ENCODE measurements at places on chromosomes 12 and 14.

- H3K36me3 ChIP-seq, result no peaks in the 10 kb centered on the region
- no peaks in the 10 kb centered on the region for H3K27me3 ChIP-seq
- DNase-seq, result no peak
- no peaks in the 10 kb centered on the region for H3K4me1 ChIP-seq
These were observed 399.9 kb downstream of the FOXG1 start for GRCh38 chr14:29166507-29166906.

DNA sequence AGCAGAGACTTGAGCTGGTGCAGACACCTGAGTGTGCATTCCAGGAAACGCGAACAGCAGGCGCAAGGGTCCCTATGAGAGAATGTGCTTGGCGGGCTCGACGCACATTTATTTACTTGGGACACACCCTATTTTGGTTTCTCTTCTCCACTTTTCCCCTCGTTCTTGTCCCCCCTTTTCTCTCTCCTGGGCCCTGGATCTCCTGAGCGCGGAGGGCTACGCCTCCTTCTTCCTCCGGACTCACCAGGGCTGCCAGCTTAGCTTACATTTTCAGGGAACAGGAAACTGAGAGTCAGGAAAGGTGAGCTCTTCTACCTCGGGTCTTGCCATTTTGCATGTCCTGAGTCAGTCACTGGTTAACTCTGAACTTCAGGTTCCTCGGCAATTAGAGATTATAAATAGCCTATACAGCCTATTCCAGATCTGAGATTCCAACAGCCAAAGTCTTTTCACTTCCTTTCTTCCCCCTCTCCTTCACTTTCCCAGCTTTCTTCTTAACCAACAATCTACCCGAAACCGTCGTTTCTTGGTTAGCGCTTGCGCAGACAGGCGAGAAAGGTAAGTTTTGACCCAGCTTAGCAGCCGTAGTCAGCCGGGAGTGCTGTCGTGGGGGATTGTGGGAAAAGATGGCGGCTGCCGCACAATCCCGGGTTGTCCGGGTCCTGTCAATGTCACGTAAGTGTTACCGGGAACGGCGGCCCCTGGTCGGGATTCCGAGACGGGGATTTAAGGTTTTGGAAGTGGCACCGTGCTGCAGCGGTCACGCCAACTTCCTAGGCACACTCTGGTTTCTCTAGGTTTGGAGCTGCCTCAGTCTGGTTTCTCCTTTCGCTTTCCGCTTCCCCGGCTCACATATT, at the start of the genes AKAP3 and NDUFA9:
Gene AKAP3, minus strand, starts transcription at position 551 of the 857 bp plus-strand sequence. CDS start 10,855 bp downstream, outside the sequence.
Gene NDUFA9, plus strand, starts transcription at position 614 of the 857 bp plus-strand sequence. Its CDS starts 13 bp downstream, at position 627.
- DNase-seq, result peak; percentile 82
- H3K27me3 ChIP-seq, result peaks cover 5% of the 10 kb centered on the region
- H3K27ac ChIP-seq, result peak within 1 kb of the TSS; percentile 100
- H3K36me3 ChIP-seq, result peaks cover 5% of the 10 kb centered on the region
- H3K4me1 ChIP-seq, result no peaks in the 10 kb centered on the region

GRCh38 chr12:15152456-15152855, 68.8 kb downstream of the RERG start:
- H3K27me3 ChIP-seq, result peaks cover 2% of the 10 kb centered on the region
- no peak for DNase-seq
- peaks cover 5% of the 10 kb centered on the region for H3K4me1 ChIP-seq
- no peak overlapping the region for H3K4me3 ChIP-seq

DNA sequence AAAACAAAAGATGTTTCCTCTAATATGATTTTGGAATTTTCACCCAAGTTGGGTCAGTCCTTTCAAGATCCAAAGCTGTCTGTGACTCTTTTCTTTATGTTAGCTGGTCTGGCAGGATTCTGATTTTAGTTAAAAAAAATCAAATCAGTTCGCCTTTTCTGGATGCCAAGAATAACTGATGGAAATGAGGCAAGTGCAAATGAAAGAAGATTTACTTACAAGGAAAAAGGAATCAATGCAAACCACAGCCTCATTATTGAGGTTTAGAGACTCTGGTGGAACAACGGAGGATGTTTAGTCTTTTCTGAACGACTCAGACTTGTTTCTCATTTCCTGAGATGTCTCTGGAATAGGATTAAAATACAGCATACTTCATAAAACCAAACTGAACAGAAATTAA, 117.0 kb upstream of the DYRK2 start:
- peaks cover 5% of the 10 kb centered on the region for H3K4me1 ChIP-seq
- no peak for DNase-seq
- no peak overlapping the region for H3K27ac ChIP-seq

GRCh38 chr12:83097643-83098342, 411.1 kb downstream of the TMTC2 start:
- no peak overlapping the region for H3K27ac ChIP-seq
- no peak overlapping the region for H3K4me3 ChIP-seq
- no peaks in the 10 kb centered on the region for H3K27me3 ChIP-seq
- peaks cover 7% of the 10 kb centered on the region for H3K36me3 ChIP-seq
- H3K4me1 ChIP-seq, result no peaks in the 10 kb centered on the region

DNA sequence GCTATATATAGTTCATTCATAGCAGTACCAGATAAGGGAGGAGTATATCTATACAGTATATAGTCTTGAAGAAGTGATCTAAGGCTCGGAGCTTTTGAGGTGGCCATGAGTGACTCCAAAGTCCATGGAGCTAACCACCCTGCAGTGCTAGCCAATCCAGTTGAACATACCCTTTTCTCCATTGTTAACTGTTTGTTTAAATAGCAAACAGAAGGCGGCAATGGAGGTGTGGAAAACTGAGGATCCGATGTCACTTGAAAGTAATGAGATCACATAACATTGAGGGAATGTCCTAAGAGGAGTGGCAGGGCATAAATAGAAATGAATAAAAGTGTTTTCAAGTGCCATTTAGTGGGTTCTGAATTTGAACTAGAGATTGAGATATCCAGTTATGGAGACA, 12.4 kb upstream of the SNAPC1 start:
- H3K27ac ChIP-seq, result peak overlapping the region; percentile 69
- peaks cover 24% of the 10 kb centered on the region for H3K36me3 ChIP-seq
- no peaks in the 10 kb centered on the region for H3K4me1 ChIP-seq
- DNase-seq, result no peak
- no peaks in the 10 kb centered on the region for H3K27me3 ChIP-seq
- peak overlapping the region; percentile 68 for H3K4me3 ChIP-seq

GRCh38 chr12:13094367-13094766, 9.1 kb downstream of the GSG1 start:
- H3K27me3 ChIP-seq, result peaks cover 7% of the 10 kb centered on the region
- H3K36me3 ChIP-seq, result peaks cover 3% of the 10 kb centered on the region
- H3K4me1 ChIP-seq, result peaks cover 20% of the 10 kb centered on the region
- peak overlapping the region; percentile 4 for H3K4me3 ChIP-seq

- peaks cover 4% of the 10 kb centered on the region for H3K4me1 ChIP-seq
- H3K27ac ChIP-seq, result no peak overlapping the region
- H3K36me3 ChIP-seq, result peaks cover 17% of the 10 kb centered on the region
- H3K4me3 ChIP-seq, result no peak overlapping the region
These were observed 5.6 kb upstream of the HEBP1 start for GRCh38 chr12:13005649-13006048.

DNA sequence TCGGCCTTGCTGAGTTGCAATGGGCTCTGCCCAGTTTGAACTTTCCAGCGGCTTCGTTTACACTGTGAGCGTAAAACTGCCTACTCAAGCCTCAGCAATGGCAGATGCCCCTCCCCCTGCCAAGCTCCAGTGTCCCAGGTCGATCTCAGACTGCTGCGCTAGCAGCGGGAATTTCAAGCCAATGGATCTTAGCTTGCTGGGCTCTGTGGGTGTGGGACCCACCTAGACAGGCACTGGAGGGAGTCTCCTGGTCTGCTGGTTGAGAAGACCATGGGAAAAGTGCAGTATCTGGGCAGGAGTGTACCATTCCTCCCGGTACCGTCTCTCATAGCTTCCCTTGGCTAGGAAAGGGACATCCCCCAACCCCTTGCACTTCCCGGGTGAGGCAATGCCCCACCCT, 88.2 kb downstream of the KLHL28 start:
- no peaks in the 10 kb centered on the region for H3K4me1 ChIP-seq
- DNase-seq, result no peak
- H3K36me3 ChIP-seq, result no peaks in the 10 kb centered on the region
- no peaks in the 10 kb centered on the region for H3K27me3 ChIP-seq
- H3K4me3 ChIP-seq, result peak overlapping the region; percentile 6

All from type B pancreatic cell (in vitro differentiated cells).